ENCODE measurements at places on chromosomes 7 and 10. TPM values are rescaled to one million over a fixed set of nuclear protein-coding genes. Genes with fewer than 3 reads are reported as not detected.

MKX gene
- total RNA-seq, result not detected

HMX2 gene
- not detected for total RNA-seq

FRG2B gene
- total RNA-seq, result not detected

TLX1 gene
- 0.33 TPM for total RNA-seq

PDCD4 gene
- total RNA-seq, result 41.9 TPM

RBP3 gene
- total RNA-seq, result not detected

HYAL4 gene
- not detected for total RNA-seq

CHRM2 gene
- 0.14 TPM for total RNA-seq

PTF1A gene
- not detected for total RNA-seq

BPGM gene
- 19.8 TPM for total RNA-seq

PGAM2 gene
- total RNA-seq, result 2.4 TPM

SORBS1 gene
- 15.3 TPM for total RNA-seq

SLC16A9 gene
- total RNA-seq, result 23.1 TPM

CRPPA gene
- 4.8 TPM for total RNA-seq

GPER1 gene
- 0.91 TPM for total RNA-seq

PFKFB3 gene
- 39.3 TPM for total RNA-seq

PDE1C gene
- total RNA-seq, result 1.1 TPM

LIPN gene
- not detected for total RNA-seq

SAP25 gene
- total RNA-seq, result 3.4 TPM

AFAP1L2 gene
- 73.6 TPM for total RNA-seq

CASP2 gene
- total RNA-seq, result 72.8 TPM

IMPDH1 gene
- 65.2 TPM for total RNA-seq

ACSM6 gene
- not detected for total RNA-seq

AUTS2 gene
- total RNA-seq, result 148 TPM

CRYGN gene
- total RNA-seq, result 0.32 TPM

TMEM229A gene
- total RNA-seq, result 10.9 TPM

RNF32 gene
- 1.4 TPM for total RNA-seq

PRKAR2B gene
- 14.4 TPM for total RNA-seq

HOXA5 gene
- 3.2 TPM for total RNA-seq

HGF gene
- 0.05 TPM for total RNA-seq

KIF11 gene
- 70.8 TPM for total RNA-seq

RASA4 gene
- total RNA-seq, result 18.9 TPM

HOXA10 gene
- total RNA-seq, result not detected

OR2F1 gene
- not detected for total RNA-seq

CLDN15 gene
- 9.1 TPM for total RNA-seq

CALML5 gene
- total RNA-seq, result not detected

ANKRD30A gene
- total RNA-seq, result not detected

PHKG1 gene
- 1.7 TPM for total RNA-seq

CYP26A1 gene
- total RNA-seq, result 0.23 TPM

Measured in neural crest cell (in vitro differentiated cells).